A549 treated with CpdA at 1 μM for 4 hours (cell line): ENCODE measurements at places on chromosomes 6 and 20. TPM values are rescaled to one million over a fixed set of nuclear protein-coding genes. Genes with fewer than 3 reads are reported as not detected.

PSORS1C1 gene
- total RNA-seq: 3.3 to 6.4 TPM (median 4.2 TPM) in 5 replicates

MICAL1 gene
- total RNA-seq: 9.9 to 15.6 TPM (median 11.4 TPM) in 5 replicates

STX11 gene
- 1.8 to 2.2 TPM (median 2.0 TPM) in 5 replicates for total RNA-seq

DPPA5 gene
- not detected in 5 replicates for total RNA-seq

UTRN gene
- total RNA-seq: 8.4 to 17.2 TPM (median 10.2 TPM) in 5 replicates

GJA10 gene
- total RNA-seq: not detected in 5 replicates

CNR1 gene
- total RNA-seq: 0.30 to 0.41 TPM (median 0.33 TPM) in 5 replicates

TCF21 gene
- total RNA-seq: 0.03 to 0.07 TPM (median 0.06 TPM) in 4 of 5 replicates, not detected in the other

MAFB gene
- total RNA-seq: 0.03 to 0.08 TPM (median 0.06 TPM) in 4 of 5 replicates, not detected in the other

LBP gene
- 0.72 to 1.5 TPM (median 0.99 TPM) in 5 replicates for total RNA-seq

CARMIL1 gene
- 7.5 to 10.6 TPM (median 8.0 TPM) in 5 replicates for total RNA-seq
